ENCODE measurements at places on chromosomes 7 and 10.
A peak's percentile ranks its signal among the peaks of the same experiment; 100 is the strongest.

DNA sequence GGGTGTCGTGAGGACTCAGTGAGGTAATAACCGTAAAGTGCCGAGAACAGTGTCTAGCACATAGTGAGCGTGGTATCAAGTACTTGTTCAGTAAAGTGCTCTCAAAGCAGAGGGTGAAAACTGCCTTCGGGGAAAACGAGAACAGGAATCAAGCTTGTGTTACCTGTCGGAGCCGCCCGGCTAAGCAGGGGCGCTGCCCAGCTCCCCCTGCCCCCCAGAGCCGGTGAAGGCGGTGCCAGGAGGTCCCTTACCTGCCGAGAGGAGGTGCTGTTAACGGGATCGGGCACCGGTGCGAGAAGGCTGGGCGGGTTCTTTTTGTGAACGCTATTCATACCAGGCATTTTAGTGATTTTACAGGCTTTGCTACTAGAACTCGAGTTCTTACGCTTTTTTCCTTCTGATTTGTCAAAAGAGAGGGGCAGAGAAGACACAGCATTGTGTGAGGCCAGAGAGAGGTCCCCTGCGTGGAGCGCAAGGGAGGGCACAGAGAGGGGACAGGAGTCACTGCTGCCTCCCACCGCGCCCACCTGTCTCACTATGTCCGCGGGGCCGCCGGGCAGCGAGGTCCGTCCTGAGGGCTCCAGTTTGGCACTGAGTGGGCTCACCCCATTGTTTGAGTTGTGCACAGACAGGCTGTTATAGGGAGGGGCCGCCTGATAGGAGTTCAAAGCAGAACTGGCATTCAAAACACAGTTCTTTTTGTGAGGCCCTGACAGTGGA, 32.5 kb upstream of the EFCAB10 start:
- no peak for DNase-seq

DNA sequence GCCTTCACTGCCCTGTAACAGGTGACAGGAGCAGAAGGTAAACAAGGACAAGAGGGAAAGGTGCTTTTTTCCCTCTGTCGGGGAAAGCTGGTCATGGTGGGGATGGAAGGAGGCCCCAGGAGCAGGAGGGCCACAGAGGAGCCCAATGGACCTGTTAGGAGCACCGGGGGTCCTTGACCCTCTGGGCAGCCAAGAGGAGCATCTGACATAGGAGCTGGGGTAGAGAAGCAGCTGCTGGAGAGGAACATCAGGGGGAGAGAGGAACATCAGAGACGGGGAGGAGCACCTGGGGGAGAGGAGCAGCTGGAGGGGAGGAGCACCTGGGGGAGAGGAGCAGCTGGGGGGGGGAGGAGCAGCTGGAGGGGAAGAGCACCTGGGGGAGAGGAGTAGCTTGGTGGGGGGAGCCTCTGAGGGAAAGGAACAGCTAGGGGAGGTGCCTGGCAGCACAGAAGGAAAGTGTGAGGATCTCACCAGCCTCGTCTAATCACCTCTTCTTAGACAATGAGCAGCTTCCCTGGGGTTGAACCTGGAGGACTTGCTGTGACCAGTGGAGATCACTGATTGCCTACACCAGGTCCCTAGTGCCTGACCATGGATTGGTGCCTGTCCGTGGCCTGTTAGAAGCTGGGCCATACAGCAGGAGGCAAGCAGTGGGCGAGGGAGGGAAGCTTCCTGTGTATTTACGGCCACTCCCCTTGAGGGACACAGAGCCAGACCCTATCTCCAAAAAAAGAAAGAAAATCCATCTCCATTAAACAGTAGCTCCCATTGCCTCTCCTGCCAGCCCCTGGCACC, 37.6 kb downstream of the JAKMIP3 start:
- DNase-seq, result no peak

DNA sequence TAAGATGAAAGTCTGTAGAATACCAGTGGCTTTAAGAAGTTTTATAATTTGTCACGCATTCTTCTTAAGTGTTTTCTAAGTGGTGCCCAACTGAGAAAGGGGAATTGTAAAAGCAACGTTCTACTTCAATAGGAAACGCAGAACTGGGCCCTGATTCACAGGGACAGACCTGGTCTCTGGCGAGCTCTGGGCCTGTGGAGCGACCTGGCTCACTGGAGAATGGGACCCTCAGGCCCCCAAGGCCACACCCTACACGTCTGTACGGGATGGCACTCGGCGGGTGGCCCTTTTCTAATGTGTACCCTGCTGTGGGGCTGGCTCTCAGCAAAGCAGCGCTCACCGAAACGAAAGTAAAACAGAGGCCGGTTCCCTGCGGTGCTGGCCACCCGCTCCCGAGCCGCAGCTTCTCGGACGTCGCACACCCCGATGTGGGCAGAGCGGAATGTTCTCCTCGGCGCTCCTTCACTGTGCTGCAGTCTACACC, 205.0 kb downstream of the DIP2C start:
- no peak for DNase-seq

- DNase-seq, result no peak
Measured at GRCh38 chr7:45643630-45644029, 69.5 kb downstream of the ADCY1 start.

DNA sequence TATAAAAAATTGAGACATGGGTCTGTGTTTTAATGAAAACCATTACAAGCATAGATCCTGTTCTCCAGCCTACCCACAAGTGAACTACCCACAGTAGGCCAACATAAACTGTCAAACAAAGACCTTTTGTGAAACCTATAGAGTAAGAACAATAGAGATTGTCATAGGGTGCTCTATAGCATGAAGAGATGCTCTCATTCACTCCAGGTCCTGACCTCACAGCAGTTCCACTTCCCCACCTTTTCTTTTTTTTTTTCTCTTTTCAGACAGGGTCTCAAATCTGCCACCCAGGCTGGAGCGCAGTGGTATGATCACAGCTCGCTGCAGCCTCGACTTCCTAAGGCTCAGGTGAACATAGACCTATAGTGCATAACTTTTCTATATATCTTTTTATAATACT, 72.3 kb downstream of the CPEB3 start:
- DNase-seq, result no peak

DNA sequence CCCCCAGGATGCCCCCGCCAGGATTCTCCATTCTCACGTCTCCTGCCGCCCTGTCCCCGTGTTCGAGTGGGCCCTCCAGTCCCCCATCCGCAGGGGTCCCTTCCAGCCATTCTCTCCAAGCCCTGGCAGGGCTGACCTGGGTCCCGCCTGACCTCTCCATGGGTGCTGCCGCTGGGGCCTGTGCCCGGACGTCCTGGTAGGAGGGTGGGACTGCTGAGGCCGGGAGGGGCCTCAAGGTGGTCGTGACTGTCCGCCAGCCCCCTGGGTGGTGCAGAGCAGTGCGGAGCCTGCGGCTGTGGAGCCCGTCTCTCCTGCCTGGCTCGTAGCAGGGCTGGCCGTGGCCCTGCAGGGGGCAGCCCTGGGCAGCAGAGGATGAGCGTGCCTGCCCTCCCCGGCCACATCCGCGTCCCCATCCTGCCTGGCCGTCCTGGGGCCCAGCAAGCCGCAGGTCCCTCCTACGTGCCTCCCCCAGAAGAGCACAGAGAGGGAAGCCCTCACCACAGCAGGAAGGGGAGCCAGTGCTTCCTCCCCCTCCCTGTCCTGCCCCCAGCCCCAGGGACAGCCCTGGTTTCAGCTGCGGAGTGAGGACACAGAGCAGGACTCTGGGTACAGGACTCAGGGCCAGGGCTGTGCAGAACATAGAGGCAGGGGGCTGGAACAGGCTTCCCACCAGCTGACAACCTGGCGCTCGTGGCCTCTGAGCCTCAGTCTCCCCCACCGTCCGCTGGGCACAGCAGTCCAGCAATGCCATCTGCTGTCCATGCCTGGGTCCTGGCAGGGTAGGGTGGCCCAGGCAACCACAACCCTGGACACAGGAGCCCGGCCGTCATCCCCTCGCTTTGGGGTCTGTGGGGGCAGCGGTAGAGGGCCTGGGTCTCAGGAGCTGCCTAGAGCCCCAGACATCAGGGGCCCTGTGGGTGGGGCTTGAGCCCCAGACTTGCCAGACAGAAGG, 1.5 kb upstream of the GRIFIN start:
- DNase-seq, result peak; percentile 42

DNA sequence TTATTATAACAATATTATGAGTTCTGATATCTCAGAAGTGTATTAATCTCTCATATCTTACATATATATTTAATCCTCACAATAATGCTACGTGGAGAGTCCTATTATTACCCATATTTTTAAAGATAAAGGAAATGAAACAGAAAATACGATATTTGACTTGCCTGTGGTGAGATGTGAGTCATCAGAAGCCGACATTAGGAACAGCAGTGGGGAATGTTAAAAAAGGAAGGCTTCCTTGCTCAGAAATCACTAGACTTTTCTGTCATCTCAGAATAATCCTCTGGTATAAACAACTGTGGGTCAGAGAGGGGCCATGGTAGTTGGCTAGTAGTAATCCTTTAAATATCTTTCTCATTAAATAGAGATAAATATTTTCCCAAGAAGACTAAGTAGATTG, 402.3 kb upstream of the PCDH15 start:
- no peak for DNase-seq

DNA sequence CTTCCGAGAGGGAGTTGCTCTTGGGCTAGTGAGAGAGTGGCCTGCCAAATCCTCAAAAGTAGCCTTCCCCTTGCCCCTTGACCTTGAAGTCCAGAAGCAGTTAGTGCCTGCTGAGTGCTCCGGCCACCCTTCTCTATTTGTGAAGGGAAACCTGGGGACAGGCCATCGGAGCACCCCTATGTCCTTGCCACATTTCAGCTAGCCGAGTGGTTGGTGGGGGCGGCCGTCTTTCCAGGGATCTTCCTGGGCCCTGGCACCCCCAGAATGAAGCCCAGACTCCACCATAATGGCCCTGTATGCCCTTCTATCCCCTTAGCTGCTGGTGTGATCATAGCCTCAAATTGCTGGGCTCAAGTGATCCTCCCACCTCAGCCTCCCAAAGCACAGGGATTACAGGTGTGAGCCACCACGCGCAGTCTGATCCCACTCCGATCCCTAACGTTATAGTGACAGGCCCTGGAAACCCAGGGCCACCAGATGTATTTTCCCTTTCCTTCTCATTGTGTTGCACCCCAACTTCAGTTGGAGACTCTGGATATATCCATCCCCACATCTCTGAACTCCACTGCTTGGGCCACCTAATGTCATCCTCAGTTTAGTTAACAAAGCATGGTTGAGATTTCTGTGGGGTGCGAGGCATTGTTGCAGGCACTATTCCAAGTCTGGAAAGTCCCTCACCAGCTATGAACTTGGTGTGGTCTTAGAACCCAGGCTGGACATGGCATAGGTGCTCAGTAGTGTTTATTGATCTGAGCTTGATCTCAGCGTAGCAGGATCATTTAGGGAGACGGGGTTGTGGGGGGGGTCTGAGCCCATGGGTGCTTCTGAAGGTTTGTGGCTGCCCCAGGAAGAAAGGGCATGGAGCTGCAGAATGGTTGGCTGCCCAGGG, 1.6 kb downstream of the TSPAN14 start:
- no peak for DNase-seq

DNA sequence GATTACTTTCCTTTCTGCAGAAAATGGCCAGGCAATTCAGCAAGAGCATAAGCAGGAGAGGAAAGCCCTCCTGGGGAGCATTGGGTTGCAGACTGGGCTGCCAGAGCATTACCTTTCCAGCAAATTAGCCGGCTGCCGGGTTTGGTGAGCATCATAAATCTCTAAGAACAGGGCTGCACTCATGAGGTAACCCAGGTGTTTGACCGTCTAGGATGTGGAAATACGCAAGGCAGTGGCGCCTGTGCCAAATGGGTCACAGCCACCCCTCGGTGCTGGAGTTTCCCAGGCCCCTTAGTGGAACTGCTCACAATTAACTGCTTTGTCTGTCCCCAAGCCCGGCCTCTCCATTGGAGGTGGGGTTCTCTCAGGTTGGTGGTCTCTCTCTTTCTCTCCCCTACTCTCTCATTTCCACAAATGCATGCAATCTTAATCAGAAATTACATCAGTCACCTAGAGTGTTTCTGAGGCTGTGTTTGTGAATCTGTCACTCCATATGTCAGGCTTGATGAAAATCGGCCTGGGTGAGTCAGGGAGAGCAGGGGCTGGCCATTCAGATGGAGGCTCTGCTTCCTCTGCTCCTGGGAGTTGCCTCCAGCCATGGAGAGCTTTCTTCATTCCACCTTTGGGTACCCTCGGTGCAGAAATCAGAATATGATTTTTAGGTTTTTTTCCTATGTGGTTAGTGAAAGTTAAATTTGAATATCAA, 26.7 kb downstream of the PTN start:
- no peak for DNase-seq

- no peak for DNase-seq
Measured at GRCh38 chr7:140676306-140676705, 3.6 kb downstream of the ADCK2 start.

All from NCI-H460 (cell line).